ENCODE measurements at places on chromosomes 3 and 15.

DNA sequence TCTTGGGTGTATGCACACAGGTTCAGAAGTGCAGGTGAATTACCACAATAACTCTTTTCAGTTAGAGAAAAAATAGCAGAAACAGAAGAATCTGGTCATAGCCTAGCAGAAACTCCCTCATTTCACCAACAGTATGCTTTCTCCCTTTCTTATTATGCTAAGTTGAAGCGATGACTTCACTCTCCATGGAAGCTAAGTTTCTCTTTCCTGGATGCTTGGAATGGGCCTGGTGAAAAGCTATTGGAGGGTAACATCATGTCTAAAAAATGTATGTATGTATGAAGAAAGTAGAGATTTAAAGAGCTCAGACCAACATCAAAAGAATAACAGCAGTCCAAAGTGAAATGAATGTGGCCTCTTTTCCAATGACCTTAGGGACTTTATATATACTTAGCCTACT lies 145.5 kb downstream of the TIGIT start:
- DNase-seq = no peak

DNA sequence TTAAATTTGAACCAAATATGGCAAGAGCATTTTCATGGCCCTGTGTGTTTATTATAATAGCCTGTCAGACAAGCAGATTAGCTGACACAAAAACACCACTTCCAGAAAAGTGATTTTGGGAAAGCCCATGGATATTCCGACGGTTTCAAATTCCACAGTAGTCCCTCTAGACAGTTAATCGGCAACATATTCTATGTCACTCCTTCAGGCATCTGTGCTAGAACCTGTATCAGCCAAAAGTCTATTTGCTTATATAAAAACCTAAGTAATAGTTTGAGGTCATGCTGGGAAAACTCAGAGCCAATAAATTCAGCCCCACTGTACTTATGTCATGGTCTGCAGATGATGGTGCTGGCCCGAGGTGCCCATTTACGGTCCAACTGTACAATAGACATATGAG lies 110.2 kb upstream of the ARHGEF26 start:
- no peak for DNase-seq

DNA sequence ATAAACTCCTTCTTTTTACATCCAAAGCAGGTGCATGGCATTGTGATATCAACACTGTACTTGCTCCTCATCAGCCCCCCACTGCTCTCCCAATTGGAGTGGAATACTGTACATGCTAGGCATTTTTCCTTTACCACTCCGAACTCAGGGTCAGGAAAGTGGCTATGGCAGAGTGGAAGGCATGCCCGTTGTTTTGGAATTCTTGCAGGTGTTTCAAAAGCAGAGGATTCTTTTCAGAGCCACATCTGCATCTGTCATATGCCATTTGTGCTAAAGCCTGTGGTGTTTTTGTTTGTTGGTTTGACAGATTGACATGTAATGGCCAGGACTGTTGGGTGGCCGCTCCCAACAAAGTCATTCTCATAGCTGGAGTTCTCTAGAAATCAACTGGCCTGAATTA lies 41.7 kb downstream of the SOX2 start:
- DNase-seq = no peak

DNA sequence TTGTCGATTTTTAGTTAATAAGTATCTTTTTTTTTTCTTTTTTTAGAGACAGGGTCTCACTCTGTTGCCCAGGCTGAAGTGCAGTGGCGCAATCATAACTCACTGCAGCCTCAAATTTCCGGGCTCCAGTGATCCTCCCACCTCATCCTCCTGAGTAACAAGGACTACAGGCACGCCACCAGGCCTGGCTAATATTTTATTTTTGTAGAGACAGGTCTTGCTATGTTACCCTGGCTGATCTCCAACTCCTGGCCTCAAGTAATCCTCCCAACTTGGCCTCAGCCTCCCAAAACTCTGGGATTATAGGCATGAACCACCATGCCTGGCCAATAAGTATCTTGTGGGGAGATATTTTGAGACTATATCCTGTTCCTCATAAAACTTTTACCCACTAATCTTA lies 29.4 kb upstream of the ARID3B start:
- no peak for DNase-seq

GRCh38 chr3:147472846-147473245 lies 63.7 kb downstream of the ZIC1 start:
- DNase-seq = no peak

GRCh38 chr15:59528961-59529402 lies 82.6 kb upstream of the GCNT3 start:
- peak; percentile 44 for DNase-seq

- no peak for DNase-seq
Observed at GRCh38 chr3:198043119-198043518, 83.1 kb downstream of the LMLN start.

GRCh38 chr3:101351829-101352228 lies 31.5 kb upstream of the IMPG2 start:
- DNase-seq = no peak

DNA sequence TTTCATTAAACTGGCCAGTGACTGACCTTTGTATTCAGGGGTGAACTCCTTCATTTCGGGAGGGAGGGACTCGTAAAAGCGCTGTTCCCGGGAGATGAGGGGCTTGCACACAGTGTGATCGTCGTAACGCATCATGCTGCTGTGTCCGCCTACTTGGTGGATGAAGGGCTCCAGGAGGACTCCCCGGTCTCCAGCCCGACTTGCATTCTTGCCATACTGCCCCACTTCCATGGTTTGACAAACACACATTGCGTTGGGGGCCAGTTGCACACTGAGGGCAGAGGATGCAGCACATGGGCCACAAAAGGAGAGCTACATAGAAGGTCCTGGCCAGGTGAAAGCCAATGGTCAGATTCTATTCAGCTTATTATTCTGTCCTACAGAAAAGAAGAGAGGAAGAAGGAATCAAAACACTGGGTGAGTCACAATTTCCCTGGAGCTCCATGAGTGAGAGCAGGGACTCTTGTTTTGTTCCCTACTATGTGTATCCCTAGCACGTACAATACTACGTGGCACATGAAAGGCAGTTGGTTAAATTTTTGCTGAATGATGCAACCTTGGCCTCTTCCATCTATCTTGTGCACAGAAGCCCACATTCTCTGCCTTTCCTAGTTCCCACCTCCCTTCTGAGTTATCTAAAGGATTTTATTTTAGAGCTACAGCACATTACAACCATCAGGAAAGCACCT lies 24.2 kb upstream of the GMPPB start:
- no peak for DNase-seq

DNA sequence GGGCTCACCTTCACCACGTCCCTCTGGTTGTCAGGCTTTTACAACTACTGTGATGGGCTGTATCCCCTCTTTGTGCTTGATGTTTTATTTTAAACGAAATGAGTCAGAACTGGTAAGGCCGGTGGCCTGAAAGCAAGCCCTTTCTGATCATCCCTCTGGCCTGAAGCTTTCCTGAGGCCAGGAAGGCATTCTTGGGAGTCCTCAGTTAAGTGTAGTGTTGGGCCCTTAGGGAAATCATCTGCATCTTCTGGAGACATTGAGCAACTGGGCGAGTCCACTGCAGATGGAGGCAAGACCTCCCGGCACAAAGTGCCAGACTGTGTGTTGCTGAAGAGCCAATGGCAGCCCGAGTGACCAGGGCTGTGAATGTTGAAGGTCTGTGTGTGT lies 33.0 kb upstream of the AMOTL2 start:
- no peak for DNase-seq

GRCh38 chr15:48566668-48567067 lies 78.8 kb downstream of the FBN1 start:
- DNase-seq = no peak

DNA sequence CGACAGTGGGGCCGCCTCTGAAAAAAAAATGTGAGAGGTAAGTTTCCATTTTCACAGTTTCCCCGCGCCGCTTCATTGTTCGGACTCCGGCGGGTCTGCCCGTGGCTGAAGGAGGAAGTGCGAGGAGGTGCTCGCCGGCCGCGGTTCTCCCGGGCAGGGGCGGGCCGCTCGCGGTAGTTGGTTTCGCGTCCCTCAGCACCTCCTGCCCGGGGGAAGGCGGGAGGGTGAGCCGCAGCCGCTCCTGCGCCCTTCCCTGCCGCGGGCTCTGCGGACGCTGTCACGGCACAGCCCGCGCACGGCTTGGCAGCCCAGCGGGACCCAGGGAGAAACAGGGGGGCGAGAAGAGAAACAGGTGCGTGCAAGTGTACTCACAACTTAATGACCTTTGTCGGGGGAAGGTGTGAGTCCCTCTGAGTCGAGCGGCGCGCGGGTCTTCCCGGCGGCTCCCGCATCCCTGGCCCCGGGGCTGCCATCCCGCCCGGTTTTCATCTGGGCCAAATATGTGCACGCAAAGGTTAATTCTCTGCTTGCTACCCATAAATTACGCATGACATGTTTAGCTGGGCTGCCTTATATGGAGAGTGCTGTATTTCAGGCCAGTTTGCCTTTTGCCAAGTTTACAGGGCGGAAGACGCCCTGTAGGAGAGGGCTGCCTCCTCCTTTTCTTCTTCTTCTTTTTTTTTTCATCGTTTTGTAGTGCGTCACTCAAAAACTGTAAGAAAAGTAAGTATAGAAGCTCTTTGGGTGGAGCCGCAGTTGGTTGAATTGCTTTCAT lies 514 bp downstream of the MBNL1 start:
- DNase-seq = no peak

- DNase-seq = no peak
Observed at GRCh38 chr3:177312491-177312890, 115.2 kb upstream of the TBL1XR1 start.

DNA sequence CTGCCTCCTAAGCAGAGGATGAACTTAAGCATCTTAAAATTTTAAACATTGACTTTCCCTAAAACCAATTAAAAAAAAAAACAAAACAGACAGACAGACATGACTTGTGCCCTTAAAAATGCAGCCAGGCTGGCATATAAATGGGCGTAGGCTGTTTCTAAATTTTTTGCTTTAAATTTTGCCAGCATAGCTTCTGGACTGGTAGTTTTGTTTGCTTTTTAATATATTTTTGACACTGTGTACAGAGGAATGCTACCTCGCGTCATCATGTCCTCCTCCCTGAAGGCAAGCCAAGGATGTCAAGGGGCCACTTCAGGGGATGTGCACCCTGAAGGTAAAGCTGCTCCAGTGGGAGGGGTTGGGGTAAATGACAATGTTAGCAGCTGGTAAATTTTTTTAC lies 134.8 kb downstream of the PGPEP1L start:
- no peak for DNase-seq

GRCh38 chr3:27796365-27796875 lies 74.3 kb upstream of the EOMES start:
- no peak for DNase-seq

GRCh38 chr3:7585052-7585451 lies 724.1 kb downstream of the GRM7 start:
- DNase-seq = no peak

DNA sequence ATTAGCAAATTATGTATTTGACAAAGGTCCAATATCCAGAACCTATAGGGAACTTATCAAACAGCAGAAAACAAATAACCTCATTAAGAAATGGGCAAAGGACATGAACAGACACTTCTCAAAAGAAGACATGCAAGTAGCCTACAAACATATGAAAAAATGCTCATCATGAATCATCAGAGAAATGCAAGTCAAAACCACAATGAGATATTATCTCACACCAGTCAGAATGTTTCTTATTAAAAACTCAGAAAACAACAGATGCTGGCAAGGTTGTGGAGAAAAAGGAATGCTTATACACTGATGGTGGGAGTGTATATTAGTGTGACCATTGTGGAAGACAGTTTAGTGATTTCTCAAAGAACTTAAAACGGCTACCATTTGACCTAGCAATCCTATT lies 116.1 kb upstream of the CRBN start:
- DNase-seq = no peak

GRCh38 chr3:21195203-21195602 lies 555.8 kb downstream of the ZNF385D start:
- no peak for DNase-seq

DNA sequence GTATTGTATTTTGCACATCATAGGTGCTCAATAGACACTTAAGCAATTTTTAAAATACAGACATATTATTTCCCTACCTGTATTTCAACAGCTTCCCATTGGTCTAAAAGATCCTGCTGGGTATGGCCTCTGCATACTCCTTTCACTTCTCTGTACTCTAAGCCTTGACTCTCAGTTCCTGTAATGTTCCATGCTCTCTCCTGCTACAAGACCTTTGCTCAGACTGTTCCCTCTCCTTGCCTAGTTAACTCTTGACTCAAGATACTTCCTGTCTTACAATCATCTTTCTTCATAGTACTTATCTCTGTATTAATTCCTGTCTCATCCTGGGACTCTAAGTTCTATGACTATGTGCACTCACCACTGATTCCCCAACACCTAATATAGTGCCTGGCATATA lies 1.7 kb downstream of the SCN11A start:
- DNase-seq = no peak

GRCh38 chr15:92226020-92226612 lies 167.6 kb upstream of the ST8SIA2 start:
- no peak for DNase-seq

GRCh38 chr3:94775746-94776145 lies 712.9 kb downstream of the NSUN3 start:
- no peak for DNase-seq

DNA sequence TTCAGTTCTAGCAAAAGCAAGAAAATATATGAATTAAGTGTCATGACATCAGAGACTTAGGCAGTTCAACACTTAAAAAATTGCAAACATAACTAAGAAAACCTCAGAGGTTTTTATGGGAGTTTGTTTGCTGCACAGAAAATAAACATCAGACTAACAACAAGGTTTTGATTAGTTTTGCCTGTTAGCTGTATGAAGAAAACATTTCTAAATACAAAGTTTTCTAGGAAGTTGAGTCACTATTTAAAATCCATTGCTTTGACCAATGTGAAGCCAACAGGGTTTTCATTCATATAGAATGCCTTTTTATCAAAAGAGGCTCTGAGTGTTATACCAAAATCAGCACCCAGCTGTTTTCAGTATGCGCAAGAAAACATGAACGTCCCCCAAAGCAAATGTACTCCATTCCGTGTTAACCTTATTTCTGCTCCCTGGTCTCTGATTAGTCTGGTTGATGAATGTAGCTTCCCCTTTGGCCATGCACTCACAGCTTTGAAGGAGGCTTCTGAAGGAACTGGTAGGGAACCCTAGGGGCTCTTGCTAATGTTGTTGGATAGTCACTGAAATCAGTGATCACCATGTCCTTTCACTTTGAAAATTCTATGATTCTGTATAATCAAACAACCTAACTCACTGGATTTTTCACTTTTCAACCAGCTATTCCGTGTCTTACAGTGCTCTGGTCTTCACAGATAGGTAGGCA lies 89.6 kb upstream of the TSEN2 start:
- DNase-seq = no peak

GRCh38 chr3:79910337-79910736 lies 142.5 kb upstream of the ROBO1 start:
- no peak for DNase-seq

DNA sequence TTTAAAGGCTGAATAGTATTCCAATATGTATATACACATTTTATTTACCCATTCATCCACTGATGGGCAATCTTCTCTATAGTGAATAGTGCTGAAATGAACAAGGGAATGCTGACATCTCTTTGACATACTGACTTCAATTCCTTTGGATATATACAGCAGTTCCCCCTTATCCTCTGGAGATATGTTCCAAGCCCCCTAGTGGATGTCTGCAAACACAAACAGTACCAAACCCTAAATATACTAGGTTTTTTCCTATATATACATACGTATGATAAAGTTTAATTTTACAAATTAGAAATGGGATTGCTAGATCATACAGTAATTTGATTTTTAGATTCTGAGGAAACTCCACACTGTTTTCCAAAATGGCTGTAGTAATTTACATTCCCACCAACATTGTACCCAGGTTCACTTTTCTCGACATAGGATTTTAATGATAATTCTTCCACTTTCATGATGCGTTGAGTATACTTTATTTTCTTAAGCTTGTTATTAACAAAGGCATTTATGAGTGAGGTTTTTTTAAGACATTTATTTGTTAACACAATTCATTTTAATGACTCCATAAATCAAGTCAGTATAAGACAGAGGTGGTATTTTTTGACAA lies 38.2 kb downstream of the VPS13C start:
- no peak for DNase-seq
